Stimulated activated CD8-positive, alpha-beta memory T cell treated with anti-CD3 and anti-CD28 coated beads, Interleukin-7, amount 100 ng/mL, for 1 hour (primary cell): ENCODE measurements at places on chromosomes 12 and 14.
A peak's percentile ranks its signal among the peaks of the same experiment; 100 is the strongest.

DNA sequence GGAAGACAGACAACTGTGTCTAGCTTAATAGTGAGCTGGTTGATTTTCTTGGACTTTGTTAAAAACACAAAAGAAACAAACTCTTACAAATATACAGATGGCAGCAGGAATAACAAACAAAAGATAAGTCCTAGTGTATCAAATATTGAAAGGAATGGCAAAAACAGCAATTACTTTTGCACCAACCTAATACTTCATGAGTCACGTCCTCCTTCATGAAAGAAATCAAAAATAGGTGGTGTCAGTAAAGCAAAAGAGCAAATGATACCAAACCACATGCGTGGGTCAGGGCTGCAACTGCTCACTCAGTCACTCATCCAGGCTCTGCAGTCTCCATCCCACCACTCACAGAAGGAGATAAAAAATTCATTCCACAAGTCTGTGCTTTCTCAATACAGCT, 11.8 kb downstream of the ATG14 start:
- DNase-seq, result no peak

DNA sequence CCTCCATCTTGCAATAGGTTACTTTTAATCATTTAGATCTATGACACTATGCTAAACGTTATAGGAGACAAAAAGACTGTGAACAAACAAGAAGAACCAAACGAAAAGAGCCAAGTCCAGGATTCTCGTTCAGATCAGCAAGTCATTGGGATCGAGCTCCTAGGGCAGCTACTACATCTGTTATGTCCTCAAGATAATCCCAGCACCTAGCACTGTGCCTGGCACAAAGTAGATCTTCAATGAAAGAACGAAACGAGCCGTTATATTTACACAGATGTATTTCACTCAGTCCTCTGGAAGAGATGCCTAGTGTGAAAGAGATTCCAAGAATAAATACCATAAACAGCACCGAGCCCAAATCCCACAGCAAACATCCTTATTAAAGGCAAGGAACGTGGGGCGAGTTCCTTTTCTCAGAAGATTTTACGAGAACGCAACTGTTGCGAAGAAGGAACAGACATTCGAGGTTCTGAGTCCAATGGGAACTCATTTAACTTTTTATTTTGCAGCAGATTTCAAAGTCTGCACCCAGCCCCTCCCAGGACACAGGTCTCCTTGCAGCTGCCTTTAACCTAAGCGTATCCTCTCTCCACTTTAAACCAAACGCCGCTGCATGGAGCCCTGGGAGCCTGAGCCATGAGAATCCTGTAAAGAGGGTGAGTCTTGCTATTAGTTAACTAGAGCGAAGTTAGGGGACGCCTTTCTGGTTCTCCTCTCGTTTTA, 544 bp upstream of the TDP1 start:
- DNase-seq, result no peak

- no peak for DNase-seq
Measured at GRCh38 chr12:48004053-48004941, at the start of gene COL2A1. TSS of gene COL2A1 (minus strand) at chr12:48004476. CDS start at chr12:48004321, 155 bp downstream.

- DNase-seq, result no peak
Measured at GRCh38 chr14:23435543-23436326, at the start of gene MYH7. TSS of gene MYH7 (minus strand) at chr14:23435660. CDS start at chr14:23433732, 1,928 bp downstream.

GRCh38 chr12:57496822-57497221, 9.0 kb downstream of the MARS1 start:
- DNase-seq, result no peak

- DNase-seq, result no peak
Measured at GRCh38 chr12:75969768-75970167, 61.8 kb downstream of the PHLDA1 start.

- DNase-seq, result no peak
Measured at GRCh38 chr14:35046751-35047536, 872 bp downstream of the FAM177A1 start.

GRCh38 chr12:59432057-59432456, 163.8 kb upstream of the SLC16A7 start:
- DNase-seq, result no peak

- no peak for DNase-seq
Measured at GRCh38 chr12:50626026-50626425, 121.2 kb downstream of the DIP2B start.

GRCh38 chr12:59699421-59700152, 103.8 kb downstream of the SLC16A7 start:
- DNase-seq, result no peak

GRCh38 chr14:63523735-63524426, 19.3 kb downstream of the PPP2R5E start:
- DNase-seq, result no peak

DNA sequence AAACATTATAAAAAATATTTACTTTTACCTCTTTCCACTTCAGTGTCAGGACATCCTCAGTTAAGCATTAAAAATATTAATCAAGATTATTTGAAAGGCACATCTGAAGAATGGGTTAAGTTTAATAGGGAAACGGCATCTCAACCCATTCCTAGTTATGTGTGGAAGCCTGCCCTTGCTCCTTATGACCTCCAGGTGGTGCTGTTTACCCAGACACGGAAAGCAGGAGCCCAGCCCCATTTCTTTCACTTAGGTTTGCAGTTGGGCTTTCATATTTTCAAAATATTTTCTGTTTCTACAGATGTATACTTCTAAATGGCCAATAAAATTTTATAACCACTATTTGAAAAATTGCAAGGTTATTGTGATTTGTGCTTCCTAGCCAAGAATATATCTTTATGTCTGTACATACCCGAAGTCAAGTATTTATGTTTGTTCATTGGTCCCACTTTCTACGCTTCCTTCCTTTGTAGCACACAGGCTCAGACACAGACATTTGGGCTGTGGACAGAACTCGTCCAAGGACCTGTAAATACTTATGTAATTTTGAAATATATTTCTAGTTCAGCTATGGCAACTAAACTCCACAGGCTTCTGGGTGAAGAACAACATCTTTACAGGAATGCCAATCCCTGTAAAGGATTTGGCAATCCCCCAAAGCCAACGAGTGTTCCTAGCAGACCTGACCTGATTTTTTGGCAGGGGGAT, 247.1 kb downstream of the AKAP6 start:
- DNase-seq, result no peak

DNA sequence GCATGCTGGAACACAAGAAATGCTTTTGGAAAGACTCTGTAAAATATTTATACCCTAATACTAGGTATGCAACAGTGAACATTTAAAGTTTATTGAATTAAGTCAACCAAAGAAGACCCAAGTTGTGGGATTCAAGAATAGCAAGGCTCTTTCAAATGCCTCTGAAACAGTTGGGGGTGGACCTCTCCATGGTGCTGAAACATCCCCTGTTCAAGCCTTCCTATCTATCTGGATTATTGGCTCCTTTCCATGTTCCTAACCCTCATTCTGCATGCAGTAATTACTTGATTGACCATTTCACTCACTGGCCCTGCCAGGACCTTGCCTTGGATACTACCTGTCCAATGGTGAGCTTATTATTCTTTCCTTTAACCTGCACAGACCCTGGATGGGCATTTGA, 349.7 kb downstream of the NRXN3 start:
- DNase-seq, result no peak

- DNase-seq, result no peak
Measured at GRCh38 chr12:27523305-27523641, 733 bp upstream of the PPFIBP1 start.

- DNase-seq, result no peak
Measured at GRCh38 chr12:104727726-104728465, 230.2 kb downstream of the SLC41A2 start.

DNA sequence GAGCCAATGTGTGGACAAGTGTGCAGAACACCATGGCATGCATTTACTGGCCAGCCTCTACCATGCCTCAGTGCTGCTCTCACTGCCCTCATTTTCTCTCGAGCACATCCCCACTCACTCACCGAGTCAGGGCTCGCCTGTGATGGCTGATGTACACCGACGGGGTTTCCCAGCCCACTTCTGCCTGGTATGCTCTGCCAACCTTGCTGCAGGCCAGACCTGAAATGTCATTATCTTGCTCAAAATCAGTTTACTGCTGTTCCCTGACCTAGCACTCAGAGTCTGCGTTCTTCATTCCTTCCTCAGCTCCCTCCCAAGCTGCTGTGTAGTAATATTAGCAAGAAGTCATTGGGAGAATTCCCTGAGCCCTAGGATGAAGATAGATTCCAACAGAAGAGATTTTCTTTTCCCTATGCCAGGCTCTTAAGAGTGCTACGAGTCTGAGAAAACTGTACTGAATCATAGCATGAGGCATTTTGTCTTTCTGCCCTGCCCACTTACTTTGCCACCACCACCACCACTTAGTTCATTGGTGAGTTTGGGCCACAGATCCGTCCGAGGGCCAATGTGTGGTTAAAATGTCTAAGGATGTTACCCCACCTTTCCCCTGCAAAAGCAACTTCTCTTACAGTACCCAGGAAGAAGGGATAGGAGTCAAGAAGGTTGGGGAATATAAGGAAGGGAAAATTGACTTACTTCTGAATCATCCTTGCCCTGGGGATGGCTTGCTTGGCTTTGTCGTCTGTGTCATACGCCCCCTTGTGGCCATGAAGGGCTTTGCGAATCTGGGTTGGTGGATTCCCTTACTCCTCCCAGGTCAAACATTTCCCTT, 51.0 kb downstream of the BMAL2 start:
- DNase-seq, result peak; percentile 24

- DNase-seq, result no peak
Measured at GRCh38 chr14:71890541-71890940, 41.7 kb upstream of the RGS6 start.

- DNase-seq, result no peak
Measured at GRCh38 chr12:1519642-1520041, 74.7 kb downstream of the FBXL14 start.

GRCh38 chr12:28083840-28084678, 106.2 kb upstream of the CCDC91 start:
- no peak for DNase-seq

GRCh38 chr12:92943482-92944250, 14.6 kb upstream of the EEA1 start:
- no peak for DNase-seq

GRCh38 chr14:50099335-50099734, 17.0 kb downstream of the VCPKMT start:
- no peak for DNase-seq

DNA sequence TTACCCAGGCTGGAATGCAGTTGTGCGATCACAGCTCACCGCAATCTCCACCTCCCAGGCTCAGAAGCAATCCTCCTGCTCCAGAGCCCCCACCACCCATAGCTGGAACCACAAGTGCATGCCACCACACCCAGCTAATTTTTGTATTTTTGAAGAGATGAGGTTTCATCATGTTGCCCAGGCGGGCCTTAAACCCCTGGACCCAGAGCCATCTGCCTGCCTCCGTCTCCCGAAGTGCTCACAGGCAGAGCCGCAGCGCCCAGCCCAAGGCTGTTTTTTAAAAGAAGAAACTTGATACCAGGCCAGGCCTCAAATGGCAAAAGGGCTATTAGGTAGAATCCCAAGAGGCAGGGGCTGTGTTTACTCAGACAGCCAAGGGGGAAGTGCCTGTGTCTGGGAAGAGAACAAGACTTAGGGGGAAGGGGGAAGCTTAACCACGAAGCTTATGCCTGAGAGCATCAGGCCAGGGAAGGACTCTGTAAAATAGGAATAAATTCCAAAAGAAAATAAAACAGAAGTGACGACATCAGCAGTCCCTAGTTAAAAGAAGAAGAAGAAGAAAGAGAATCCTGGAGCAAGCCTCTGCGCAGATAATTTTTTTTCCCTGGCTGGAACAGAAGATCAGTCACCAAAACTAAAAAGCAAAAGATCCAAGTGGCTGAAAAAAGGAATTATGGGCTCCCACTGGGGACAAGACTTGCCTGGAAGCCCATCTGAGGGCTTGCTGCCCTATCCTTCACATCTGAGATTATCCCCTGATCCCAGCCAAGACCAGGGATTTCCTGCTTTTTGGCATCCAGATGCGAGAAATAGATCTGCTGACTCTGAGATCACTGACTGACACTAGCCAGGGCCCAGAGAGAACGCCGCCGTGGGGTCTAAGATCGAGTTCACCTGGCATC, 170.5 kb downstream of the NDUFA12 start:
- no peak for DNase-seq

DNA sequence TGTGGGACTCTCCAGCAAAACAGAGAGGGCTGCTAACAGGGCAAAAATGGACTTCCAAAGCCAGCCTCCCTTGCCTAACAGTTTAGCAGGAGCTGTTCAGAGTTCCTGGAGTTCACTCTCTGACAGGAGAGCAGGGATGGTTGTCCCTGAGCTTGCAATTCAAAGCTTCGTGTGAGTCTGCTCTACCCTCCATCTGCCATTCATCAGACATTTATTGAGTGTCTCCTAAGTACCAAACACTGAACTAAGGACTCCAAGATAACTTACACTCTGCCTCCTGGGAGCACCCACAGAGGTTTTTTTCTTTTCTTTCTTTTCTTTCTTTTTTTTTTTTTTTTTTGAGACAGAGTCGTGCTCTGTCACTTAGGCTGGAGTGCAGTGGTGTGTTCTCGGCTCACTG, 28.7 kb downstream of the RHOF start:
- no peak for DNase-seq

- DNase-seq, result no peak
Measured at GRCh38 chr12:25573346-25573745, 20.3 kb upstream of the LMNTD1 start.

GRCh38 chr14:63896278-63896720, 43.5 kb downstream of the SYNE2 start:
- DNase-seq, result no peak

DNA sequence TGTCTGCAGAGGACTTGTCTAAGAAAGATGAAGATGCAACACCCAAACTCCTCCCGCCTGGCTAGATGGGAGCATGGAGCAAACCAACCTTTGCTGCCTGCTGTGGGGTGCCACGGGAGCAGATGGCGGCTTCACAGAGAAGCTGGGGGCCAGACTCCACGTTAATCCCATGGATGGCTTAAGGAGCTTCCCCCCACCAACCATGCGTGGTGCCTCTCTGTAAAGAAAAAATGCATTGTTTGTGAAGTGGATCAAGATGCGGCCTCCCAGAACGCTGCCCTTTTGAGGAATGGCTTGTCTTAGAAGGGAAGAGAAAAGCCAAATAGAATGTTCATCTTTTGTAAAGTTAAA, 15.6 kb downstream of the MVK start:
- no peak for DNase-seq

DNA sequence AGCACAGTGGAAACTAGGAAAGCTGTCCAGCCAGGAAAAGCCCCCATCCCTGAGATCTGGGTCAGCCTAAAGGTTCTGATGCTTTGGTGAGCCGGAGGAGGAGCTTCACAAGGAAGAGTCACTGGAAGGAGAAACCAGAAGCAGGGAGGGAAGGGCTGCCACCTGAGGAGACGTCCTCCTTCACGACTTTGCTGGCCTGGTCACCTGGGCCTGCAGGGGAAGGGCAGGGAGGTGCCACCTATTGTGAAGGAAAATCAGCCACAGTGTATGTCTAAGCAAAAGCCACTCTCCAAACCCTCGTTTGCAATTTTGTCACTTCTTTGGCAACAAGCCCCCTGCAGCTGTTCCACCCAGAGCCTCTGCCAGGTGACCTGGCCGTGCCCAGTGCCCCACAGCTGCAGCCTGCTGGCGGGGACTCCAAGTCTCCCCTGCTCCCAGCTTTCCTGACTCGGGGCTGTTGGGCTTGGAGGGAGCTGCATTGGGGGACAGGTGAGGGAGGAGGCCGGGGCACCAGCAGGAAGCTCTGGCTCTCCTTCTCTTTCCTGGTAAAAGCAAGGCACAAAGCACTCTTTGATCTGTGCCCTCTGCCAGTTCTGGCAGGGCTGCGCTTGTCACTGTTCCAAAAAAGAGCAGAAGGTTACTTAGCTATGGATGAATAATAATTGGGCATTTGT, 120.9 kb upstream of the BCL2L14 start:
- DNase-seq, result no peak

- DNase-seq, result no peak
Measured at GRCh38 chr14:104147346-104148125, 9.1 kb downstream of the KIF26A start.
